ENCODE measurements at places on chromosomes 2 and 18. TPM values are rescaled to one million over a fixed set of nuclear protein-coding genes. Genes with fewer than 3 reads are reported as not detected.

RESP18 gene
- not detected for polyA plus RNA-seq

DNA sequence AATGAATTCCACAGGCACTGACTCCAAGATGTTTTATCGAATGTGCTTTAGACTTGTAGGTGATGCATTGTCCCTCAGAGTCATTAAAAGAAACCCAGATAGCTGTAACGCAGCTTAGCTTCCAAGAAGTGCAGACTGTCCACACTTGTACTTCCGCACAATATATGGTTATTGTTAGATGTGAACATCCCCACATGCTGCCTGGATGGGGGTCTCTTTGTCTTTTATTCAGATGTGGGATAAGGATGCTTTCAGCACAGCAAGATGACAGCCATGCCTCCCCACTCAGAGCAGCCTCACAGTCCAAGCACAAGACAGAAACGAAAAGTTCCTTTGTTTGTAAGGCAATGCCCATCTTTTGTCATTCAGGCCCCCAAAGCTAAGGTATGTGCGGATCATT, 416.6 kb downstream of the HRH4 start:
- no peaks in the 10 kb centered on the region for H3K36me3 ChIP-seq
- DNase-seq, result no peak
- no peaks in the 10 kb centered on the region for H3K4me1 ChIP-seq
- no peak overlapping the region for H3K27ac ChIP-seq
- H3K4me3 ChIP-seq, result no peak overlapping the region

CROCC2 gene
- not detected for polyA plus RNA-seq

GRCh38 chr2:113141451-113141850, 14.1 kb downstream of the IL1RN start:
- H3K4me1 ChIP-seq, result no peaks in the 10 kb centered on the region
- no peaks in the 10 kb centered on the region for H3K36me3 ChIP-seq

DNA sequence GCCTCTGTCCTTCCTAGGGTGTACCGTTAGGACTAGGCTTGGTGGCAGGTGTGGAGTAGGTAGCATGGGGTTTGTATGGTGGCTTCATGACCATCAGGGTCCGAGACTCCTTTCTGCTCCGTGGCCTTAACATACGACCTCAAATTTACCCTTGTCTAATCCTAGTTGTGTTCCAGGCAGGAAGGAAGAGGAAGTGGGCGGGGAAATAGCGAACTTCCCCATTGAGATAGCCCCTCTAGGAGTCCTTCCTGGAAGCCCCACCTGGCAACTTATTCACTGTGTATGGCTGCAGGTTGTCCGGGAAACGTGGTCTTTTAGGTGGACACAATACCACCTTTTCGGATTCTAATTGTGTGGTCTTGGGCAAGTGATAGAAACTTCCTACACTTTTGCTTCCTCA, 9.3 kb downstream of the CD8A start:
- H3K27me3 ChIP-seq, result no peaks in the 10 kb centered on the region
- peaks cover 11% of the 10 kb centered on the region for H3K4me1 ChIP-seq
- no peak overlapping the region for H3K4me3 ChIP-seq

DNA sequence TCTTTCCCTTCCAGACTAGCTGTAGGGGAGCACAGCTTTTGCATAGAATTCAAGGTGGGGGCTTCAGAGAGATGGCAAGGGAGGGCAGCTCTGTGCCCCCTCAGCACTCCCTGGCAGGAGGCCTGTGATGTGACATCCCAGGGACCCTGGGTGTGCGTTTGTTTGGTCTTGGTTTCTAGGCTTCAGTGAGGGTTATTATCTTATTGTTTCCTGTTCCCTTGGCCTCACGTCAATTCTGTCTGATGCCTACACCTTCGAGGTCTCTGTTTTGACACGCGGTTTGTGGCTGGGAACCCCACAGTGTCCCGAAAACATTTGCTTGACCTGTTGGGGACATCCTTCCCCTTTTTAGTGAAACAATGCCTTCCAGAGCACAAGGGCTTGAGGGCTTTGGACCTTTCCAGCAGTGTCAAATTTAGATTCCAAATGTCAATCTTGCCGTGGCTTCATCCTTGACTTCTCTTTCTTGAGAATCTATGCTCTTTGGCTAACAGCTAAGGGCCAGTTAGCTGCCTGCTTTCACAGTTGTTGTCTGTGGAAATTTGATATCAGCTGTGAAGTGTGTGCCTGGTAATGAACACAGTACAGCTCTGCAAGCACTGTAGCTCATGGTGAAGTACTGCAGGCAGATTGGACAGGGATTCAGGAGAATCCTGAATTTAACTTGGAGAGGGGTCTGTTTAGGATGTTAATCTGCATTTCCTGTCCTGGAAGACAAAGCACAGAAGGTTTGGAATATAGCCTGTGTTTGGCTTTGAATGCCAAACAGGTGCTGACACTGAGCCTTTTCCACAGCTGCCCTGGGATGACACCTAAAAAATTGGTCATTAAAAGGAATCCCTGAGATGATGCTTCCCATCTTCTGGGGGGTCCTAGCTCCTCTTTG, 108.2 kb upstream of the CXCR4 start:
- peaks cover 3% of the 10 kb centered on the region for H3K27me3 ChIP-seq
- no peak overlapping the region for H3K27ac ChIP-seq
- H3K4me1 ChIP-seq, result no peaks in the 10 kb centered on the region
- no peak for DNase-seq
- no peaks in the 10 kb centered on the region for H3K36me3 ChIP-seq

KCNIP3 gene
- 6.8 TPM for polyA plus RNA-seq

GNLY gene
- polyA plus RNA-seq, result 1.2 TPM

DNA sequence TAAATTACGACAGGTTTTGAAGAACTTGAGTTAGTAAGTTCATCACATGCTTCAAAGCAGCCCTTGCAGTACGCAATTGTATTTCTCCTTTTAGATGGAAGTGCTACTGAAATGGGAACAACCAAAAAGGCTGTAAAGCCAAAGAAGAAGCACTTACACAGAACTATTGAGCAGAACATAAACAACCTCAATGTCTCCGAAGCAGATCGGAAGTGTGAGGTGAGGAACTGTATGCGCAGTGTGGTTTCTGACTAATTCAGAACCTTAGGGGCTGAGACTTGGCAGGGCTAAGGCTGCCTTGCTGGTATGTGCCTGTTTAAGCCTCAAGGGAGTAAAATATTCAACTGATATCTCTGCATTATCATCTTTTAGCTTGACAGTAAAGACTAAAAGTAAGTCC, 8.4 kb downstream of the NCAPH start:
- no peaks in the 10 kb centered on the region for H3K36me3 ChIP-seq
- H3K27me3 ChIP-seq, result no peaks in the 10 kb centered on the region
- no peak overlapping the region for H3K4me3 ChIP-seq
- no peak overlapping the region for H3K27ac ChIP-seq
- DNase-seq, result no peak

- H3K4me1 ChIP-seq, result peaks cover 26% of the 10 kb centered on the region
- peaks cover 20% of the 10 kb centered on the region for H3K36me3 ChIP-seq
- H3K4me3 ChIP-seq, result no peak overlapping the region
- no peak for DNase-seq
Observed at GRCh38 chr2:9300829-9301453, 94.3 kb downstream of the ASAP2 start.

DNA sequence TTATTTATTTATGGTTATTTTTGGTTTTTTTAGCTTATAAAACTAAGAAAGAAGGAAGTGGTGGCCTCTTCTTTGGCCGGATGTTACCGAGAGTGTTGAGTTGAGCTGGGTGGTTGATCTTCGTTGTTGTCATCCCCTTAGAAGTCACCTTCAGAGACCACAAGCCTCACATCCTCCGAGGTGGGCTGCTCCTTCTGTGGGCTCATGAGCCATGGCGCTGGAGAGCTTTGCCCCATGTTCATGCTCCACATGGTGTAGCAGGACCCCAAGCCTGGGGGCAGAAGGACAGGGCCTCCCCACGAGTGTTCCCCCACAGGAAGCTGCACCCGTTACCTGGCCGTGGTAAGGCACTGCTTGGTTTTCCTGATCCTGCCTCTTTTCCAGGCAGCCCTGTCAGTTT, 23.4 kb downstream of the SNTG2 start:
- no peaks in the 10 kb centered on the region for H3K36me3 ChIP-seq
- no peak overlapping the region for H3K4me3 ChIP-seq
- DNase-seq, result no peak
- H3K27me3 ChIP-seq, result peaks cover 5% of the 10 kb centered on the region
- no peaks in the 10 kb centered on the region for H3K4me1 ChIP-seq

DNA sequence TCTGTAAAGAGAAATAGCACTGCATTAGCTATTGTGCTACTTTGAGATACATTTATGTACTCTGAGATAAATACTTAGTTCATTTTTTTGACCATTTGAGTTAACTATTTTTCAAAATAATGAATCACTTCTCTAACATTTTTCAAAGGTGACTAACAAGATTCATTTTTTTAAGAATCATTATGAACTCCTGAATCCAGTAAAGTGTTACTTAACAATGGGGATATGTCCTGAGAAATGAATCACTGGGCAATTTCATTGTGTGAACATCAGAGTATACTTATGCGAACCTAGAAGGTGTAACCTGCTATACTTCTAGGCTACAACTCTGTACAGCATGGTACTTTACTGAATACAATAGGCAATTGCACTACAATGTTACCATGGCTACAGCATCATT, 355.8 kb downstream of the ARL6IP6 start:
- no peaks in the 10 kb centered on the region for H3K36me3 ChIP-seq
- no peak overlapping the region for H3K4me3 ChIP-seq
- H3K27ac ChIP-seq, result no peak overlapping the region

DNA sequence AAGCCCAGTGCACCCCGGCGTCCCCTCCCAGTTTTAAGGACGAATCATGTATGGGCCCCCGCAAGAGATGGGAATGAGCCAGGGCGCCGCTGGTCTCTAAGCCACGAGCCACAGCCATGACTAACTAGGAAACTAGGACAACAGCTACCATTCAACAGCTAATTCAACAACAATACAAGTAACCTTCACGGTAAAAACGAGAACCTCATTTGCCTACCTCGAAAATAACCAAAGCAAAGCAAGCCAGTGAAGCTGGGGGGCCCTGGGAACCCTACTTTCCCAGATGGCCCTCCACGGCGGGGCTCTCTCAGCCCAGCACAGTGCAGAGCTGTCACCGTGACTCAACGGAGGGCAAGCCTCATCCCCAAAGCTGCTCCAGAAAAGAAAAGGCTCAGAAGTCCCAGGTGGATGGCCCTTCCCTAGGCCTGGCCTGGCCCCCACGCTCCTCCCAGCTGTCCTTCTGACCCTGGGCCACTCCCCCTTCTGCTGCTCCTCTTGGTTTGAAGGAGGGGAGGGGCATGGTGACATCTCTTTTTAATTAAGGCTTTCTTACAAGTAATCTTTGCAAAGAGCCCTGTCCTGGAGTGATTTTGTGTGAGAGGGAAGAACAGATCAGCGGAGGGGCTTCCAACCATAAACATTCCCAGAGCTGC, 126.3 kb downstream of the HDAC4 start:
- peak overlapping the region; percentile 73 for H3K27ac ChIP-seq
- no peaks in the 10 kb centered on the region for H3K36me3 ChIP-seq
- H3K27me3 ChIP-seq, result no peaks in the 10 kb centered on the region
- no peak for DNase-seq
- H3K4me3 ChIP-seq, result no peak overlapping the region
- peaks cover 61% of the 10 kb centered on the region for H3K4me1 ChIP-seq

GRCh38 chr2:40332191-40332826, 119.6 kb downstream of the SLC8A1 start:
- peaks cover 34% of the 10 kb centered on the region for H3K4me1 ChIP-seq
- H3K27me3 ChIP-seq, result no peaks in the 10 kb centered on the region
- H3K4me3 ChIP-seq, result no peak overlapping the region
- no peaks in the 10 kb centered on the region for H3K36me3 ChIP-seq
- DNase-seq, result no peak

UGT1A4 gene
- polyA plus RNA-seq, result not detected
